AG08396 (cell line): ENCODE measurements at places on chromosomes 4 and X.
A peak's percentile ranks its signal among the peaks of the same experiment; 100 is the strongest.

- no peak for DNase-seq
These were observed 127.1 kb downstream of the RBM46 start for GRCh38 chr4:154908168-154908567.

GRCh38 chr4:173835903-173836302, 305.9 kb upstream of the HAND2 start:
- peak; percentile 8 for DNase-seq

- no peak for DNase-seq
These were observed 408 bp downstream of the TET2 start for GRCh38 chr4:105147016-105147552.

GRCh38 chr4:41883988-41884734, 51.1 kb upstream of the TMEM33 start:
- no peak for DNase-seq

DNA sequence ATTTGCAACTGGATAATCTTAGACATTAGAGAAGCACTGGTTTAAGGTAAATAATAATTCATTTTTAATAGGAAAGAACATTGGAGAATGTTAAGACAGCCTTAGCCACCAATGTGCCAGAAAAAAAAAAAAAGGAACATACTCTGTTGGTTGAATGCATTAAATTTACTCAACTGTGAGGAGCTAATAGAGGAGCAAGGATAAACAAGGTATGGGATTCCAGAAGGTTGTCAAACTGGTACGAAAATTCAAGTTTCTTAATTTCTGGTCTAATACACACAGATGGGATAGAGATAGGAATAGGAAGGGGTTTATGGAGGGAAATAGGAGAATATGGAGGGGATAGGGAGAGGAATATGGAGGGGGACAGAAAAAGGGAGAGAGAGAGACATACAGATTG, 1096.6 kb downstream of the ARAP2 start:
- DNase-seq = no peak

GRCh38 chr4:122005064-122005755, 53.4 kb upstream of the TRPC3 start:
- peak; percentile 67 for DNase-seq

DNA sequence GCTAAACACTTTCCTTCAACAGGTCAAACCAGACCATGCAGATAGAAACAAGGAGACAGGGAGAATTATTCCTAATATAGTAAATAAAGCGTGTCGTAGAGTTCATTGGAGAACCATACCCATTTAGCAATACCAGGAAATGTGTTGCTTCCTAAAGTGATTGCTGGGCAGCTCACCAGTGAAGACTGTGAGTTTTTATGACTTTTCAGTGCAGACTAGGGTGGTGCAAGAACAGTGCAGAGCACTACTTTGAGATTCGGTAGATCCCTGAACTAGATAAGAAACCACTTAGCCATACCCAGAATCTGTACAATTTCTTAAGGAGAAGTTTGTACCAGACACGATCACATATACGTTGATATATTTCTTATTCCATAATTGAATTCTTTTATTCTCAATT, 87.4 kb downstream of the EMCN start:
- DNase-seq = no peak
